Cortex of kidney (tissue), 1 donor: ENCODE measurements at places on chromosomes 2 and 18.

DNA sequence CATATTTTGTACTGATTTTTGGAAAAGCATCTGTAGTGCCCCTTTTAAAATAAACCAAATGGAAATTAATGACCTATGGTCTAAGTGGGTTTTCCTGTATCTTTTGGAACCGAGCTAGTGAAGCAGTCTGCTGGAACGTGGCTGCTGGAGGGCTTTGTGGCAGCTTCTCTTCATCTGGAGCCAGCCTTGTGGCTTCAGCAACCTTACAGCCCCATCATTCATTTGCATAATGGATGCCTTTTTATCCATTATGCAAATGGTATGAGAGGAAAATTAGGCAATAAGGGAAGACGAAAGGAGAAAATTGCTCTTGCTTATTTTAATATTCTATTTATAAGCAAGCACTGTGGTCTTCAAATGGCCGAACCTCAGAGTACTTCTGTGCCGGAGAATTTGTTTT lies 421.0 kb downstream of the PARD3B start:
- DNase-seq: no peak

DNA sequence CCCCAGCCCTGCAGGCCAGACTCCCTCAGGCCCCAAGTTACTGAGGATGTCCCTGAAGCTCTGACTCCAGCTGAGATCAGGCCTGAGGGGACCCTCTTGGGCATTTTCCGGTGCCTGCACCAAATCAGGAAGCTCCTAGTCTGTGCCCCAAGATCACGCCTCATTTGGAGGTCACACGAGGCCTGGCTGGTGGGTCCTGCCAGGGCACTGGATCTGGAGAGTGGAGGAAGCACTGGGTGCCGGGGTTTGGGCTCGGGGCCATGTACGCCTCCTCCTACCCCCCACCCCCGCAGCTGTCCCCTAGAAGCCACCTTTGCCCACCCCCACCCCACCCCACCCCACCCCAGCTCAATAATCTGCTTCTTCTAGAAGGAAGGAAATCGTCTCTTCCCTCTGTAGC lies 16.2 kb downstream of the SH2D6 start:
- no peak for DNase-seq

DNA sequence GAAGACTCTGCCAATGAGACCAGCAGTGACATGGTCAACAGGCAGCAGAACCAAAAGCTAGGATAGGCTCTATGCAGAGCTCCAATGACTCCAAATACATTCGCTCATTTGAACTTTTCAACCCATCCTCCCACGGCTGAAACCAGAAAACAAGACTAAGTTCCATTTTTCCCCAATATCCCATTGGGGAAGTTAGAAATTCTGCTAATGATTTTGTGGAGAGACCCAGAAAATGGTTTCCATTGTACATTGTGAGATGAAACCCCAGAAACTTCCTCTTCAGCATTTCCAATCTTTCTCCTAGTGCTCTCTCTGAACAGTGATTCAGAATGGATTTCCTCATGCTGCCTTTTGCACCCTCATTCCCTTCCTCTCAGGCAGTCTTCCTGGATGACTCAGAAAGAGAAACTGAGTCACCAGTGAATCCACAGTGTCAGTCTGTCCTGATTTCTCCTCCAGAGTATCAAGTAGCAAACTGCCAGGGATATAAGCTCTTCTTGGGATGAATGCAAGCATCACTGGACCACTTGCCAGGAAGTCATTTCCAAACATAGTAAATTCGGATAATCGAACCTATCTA lies 467.7 kb upstream of the ID2 start:
- DNase-seq: no peak

- no peak for DNase-seq
Measured at GRCh38 chr2:226913641-226914040, 77.8 kb downstream of the RHBDD1 start.

- no peak for DNase-seq
Measured at GRCh38 chr2:190843890-190844699, 36.5 kb upstream of the GLS start.

- no peak for DNase-seq
Measured at GRCh38 chr2:152894051-152894450, 175.6 kb downstream of the ARL6IP6 start.

DNA sequence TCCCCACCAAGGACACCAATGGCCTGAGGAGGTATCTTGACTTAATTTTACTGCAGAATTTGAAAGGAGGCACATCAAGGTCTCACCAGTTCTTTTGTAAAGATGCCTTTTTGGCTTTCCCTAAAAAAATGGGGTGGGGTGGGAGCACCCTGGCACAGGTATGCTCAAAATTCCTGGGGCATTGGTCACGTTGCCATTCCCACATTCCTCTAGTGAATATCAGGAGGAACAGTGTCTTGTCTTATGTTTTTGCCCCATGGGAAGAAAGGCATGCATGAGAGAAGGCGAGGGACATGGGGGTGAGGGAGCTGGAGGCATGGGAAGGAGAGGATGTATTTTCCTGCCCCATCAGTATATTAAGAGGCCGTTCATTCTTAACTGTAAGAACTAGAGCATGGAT lies 275.3 kb downstream of the CMPK2 start:
- no peak for DNase-seq

DNA sequence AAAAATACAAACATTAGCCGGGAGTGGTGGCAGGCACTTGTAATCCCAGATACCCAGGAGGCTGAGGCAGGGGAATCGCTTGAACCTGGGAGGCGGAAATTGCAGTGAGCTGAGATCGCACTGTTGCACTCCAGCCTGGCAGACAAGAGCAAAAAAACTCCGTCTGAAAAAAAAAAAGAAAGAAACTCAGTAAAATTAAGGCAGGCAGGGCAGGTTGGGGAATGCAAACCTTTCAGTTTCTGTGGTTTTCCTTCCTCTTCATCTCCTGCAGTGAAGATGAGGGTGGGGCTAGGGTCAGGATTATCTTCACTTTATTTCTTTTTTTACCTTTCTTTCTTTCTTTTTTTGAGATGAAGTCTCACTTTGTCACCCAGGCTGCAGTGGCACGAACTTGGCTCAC lies 43.2 kb upstream of the PSME4 start:
- DNase-seq: no peak

- DNase-seq: no peak
Measured at GRCh38 chr2:178756843-178757242, 50.4 kb downstream of the TTN start.

DNA sequence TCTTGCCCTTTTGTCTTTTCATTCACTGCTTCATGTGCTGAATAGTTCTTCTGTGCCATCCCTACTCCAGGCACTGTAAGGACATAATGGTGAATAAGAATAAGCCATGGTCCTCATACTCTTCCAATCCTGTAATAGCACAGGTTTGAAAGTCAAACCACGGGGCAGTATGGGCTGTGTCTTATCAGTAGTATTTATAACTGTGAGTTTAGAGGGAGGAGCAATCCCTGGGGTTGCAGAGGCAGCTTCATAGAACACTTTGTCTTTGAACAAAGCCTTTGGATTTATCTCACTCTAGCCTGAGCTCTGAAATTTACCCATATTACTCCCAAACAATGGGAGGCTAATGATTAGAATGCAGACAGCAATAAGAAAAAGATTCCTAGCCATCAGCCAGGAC lies 30.2 kb upstream of the ALK start:
- DNase-seq: no peak

DNA sequence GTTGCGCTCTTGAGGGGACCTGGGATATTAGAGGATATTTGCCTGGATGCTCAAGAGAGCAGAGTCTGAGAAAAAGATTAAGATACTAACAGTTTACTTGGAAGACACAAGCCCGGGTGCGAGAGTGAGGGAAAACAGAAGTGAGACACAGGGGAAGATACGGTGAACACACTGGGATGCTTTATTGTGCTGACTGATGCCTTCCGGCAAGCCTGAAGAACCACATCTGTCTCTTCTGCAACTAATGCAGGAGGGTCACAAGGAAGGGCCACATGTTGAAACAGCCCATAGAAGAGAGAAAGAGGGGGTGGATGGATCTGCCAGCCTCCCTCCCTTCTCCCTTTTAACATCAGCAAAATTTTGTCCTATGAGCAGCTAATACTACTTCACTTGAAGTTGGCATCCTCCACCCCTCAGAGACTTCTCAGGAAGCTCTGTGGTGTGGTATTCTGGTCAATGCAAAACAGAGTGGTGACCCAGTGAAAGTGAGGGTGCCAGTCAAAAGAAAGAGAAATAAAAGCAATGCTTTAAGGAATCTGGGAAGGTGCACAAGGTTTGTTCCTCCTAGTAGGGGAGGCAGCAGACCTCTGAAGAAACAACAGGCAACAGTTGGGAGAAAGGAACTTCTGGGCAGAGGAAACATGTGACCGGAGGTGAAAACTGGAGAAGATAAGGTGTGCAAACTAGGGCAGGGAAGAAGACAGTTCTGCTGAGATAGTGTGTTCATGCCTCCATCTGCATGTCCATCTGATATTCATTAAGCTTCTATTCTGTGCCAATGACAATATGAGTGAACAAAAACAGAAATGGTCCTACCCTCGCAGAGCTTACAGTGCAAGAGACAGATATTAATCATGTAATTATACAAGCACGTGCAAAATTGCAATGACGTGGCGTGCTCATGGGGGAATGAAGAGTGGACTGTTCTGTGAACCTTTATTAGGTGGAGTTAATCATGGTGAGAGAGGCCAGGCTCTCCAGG lies 107.1 kb downstream of the LYPD6B start:
- DNase-seq: no peak

DNA sequence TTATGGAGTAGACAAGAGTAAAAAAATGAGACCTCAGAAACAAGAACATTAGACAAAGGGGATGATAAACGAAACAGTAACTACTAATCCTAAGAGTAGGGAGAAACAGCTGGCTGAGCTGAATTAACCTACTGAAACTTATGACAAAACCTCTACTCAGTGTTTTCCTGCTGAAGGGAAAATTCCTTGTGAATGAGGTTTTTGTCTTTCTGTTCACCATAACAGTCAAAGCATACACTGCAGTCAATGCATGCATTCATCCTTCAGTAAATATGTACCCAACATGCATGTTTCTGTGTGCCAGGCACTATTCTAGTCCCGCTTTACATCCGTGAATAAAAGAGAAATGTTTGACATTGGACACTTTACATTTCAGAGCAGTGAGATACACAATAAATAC lies 805.6 kb upstream of the KLHL29 start:
- no peak for DNase-seq
